Stimulated activated CD8-positive, alpha-beta memory T cell treated with anti-CD3 and anti-CD28 coated beads, Interleukin-2, amount 100 ng/mL, for 48 hours (primary cell): ENCODE measurements at places on chromosomes 1 and 21.

GRCh38 chr1:59100708-59101374 lies 196.1 kb upstream of the FGGY start:
- DNase-seq: no peak

- DNase-seq: no peak
These were observed 10.2 kb upstream of the GNB1 start for GRCh38 chr1:1900883-1901640.

GRCh38 chr1:244075247-244075722 lies 24.2 kb downstream of the ZBTB18 start:
- no peak for DNase-seq

DNA sequence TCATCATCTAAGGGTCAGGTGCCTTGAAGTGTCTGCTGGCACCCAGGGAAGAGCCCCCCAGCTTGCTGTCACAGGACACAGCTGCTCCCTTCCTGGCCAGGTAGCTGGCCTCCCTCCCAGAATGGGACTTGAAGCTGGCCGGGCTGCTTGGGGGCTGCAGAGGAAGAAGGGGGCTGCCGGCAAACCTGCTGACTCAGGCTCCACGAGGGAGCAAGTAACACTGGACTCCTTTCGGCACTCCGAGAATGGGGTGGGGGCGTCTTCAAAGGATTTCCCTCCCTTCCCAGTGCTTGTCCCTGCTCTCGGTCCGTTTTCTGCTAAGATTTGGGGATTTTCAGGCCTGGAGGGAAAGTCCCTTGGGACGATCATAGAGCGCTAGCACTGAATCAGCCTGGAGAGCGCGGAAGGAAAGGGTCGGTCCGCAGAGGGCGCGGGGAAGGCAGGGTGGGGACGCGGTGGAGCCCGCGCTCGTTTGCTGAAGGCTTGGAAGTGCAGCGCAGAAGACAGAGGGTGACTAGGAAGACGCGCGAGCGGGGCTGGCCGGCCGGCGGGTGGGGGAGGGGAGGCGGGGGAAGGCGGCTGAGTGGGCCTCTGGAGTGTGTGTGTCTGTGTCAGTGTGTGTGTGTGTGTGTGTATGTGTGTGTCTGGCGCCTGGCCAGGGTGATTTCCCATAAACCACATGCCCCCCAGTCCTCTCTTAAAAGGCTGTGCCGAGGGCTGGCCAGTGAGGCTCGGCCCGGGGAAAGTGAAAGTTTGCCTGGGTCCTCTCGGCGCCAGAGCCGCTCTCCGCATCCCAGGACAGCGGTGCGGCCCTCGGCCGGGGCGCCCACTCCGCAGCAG lies at the start of gene CSF1:
Gene CSF1, plus strand, starts transcription at position 727 of the 840 bp plus-strand sequence. CDS start 175 bp downstream, outside the sequence.
- peak; percentile 40 for DNase-seq

- DNase-seq: no peak
These were observed 3.4 kb upstream of the MARCKSL1 start for GRCh38 chr1:32339363-32339978.

- no peak for DNase-seq
These were observed 19.0 kb downstream of the C1orf115 start for GRCh38 chr1:220708936-220709801.

DNA sequence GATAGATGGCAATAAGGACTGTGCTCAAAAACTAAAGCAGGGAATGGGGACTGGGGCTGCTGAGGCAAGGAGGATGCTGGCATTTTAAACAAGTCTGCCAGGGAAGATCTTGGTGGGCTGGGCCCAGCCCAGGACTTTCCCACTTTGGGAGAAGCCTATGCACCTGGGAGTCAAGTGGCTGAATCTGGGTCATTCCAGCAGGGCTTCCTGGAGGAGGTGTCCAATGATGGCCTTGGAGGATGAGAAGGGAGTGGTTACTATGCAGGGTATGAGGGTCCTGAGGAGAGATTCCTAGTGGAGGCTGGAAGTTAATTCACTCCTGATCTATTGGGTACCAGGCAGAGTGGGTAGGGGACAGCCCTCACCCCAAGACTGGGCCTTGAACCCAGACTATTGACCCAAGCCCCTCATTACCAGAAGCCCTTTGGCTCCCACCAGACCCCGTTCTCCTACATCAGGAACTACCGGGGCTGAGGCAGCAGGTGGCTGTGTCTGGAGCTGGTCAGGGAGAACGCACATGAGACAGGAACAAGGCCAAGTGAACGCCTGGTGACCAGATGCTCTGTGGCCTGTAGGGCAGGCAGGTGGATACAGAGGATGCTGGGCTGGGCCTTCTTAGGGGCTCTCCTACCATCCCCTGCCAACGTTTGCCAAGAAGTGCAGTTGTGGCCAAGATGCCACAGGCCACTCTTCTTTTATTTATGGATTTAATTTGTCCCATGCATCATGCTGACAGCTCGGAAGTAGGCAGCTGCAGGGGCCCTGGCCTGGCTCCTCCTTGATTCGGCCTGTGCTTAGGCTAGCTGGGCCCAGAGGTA lies 18.3 kb upstream of the LRP8 start:
- no peak for DNase-seq

- DNase-seq: no peak
These were observed 255.6 kb downstream of the AKT3 start for GRCh38 chr1:243594455-243594854.

GRCh38 chr1:48875552-48876329 lies 99.0 kb upstream of the BEND5 start:
- DNase-seq: no peak

DNA sequence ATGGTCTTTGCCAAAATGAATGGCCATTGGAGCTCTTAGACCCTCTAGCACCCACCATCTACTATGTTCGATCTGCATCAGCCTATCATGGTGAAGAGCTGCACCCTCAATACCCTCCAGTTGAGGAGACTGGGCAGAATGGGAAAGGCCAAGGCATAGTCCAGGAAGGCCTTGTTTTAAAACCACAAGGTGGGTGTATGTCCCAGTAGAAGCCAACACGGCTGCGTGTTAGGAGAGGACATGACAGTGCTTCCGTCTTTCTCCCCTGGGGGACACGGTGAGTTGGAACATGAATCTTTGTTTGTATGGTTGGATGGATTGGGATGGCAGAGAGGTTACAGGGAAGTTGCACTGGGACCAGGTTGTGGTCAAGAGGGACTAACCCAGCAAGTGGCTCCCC lies 18.6 kb upstream of the SH3D21 start:
- DNase-seq: no peak

DNA sequence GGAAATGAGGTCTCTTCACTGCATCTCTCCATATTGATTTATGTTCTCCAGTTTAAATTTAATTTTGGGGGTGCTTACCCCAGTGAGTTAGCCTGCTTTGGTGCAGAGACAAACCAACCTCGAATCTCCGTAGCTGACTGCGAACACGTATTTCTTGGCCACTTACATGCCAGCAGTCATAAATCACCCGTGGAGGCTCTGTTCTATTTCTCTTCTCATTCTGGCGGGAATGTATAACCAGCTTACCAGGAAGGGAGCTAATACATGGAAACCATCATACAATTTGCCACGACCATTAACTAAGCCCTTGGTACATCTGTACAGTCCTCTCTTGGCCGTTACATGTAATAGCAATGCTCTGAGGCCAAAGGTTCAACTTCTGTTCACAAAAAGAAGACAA lies 148.0 kb downstream of the PLA2G4A start:
- DNase-seq: no peak

DNA sequence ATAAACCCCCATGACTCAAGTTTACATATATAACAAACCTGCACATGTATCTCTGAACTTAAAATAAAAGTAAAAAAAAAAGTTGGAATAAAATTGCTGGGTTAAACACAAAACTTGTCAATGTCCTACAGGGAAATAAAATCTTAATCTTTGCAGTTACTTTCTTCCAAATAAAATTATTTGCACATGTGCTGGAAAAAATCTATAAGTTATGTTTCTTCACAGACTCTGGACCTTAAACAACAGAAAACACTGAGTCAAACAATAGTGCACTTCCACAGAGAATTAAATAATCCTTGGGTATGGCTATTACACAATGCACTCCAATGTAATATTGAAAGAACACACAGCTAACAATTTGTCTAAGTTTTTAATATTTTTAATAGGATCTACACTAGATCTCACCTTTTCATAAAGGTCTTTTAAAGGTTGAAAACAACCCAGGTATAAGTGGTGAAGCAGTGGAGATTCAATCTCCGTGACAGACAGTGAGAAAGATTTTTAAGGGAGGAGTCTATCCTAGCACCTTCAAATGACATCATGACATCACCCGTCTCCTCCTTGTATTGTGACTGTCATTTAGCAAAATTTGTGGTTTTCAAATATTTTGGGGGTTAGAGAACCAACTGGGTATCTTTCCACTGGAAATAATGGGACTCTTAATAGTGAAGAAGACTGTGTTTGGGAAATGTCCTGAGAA lies 25.2 kb upstream of the FGGY start:
- no peak for DNase-seq

- no peak for DNase-seq
These were observed 3.3 kb downstream of the RD3 start for GRCh38 chr1:211488641-211489040.

GRCh38 chr1:88595355-88596002 lies 88.6 kb upstream of the PKN2 start:
- DNase-seq: no peak

GRCh38 chr1:114607223-114607622 lies 25.8 kb upstream of the BCAS2 start:
- DNase-seq: no peak

- DNase-seq: peak; percentile 26
These were observed 25.1 kb upstream of the LSS start for GRCh38 chr21:46253610-46254124.

GRCh38 chr1:109619576-109620400 lies at the start of the genes AMPD2 and GNAT2:
AMPD2 (plus strand) TSS chr1:109619837; CDS start chr1:109621176, 1,339 bp downstream.
GNAT2 (minus strand) TSS chr1:109619616; CDS start chr1:109612870, 6,746 bp downstream.
- DNase-seq: peak; percentile 66

DNA sequence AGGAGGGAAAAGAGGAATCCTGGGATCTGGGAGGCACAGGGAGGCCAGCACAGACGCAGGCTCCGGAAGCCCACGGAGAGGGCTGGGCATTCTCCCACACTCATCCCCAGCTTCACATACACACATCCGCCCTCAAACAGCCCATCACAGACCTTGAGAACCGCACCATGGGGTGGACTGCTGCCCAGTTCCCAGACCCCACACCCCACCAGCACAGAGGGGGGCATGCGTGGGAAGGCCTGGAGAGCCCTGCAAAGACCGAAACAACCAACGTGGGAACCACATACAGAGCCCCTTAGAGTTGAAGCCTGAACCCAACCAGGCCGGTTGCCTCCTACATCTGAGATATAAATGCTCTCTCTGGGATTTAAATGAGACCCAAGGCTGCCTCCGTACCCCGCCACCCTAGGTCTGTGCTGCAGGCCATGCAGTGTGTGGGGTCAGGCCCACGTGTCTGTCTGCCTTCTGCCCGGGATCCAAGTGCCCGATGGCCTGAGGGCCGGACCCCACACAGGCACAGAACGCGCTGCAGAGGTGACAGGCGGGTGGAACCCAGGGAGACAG lies 126.2 kb upstream of the COL6A1 start:
- no peak for DNase-seq

- DNase-seq: no peak
These were observed 141.3 kb downstream of the ASTN1 start for GRCh38 chr1:177023249-177023648.

DNA sequence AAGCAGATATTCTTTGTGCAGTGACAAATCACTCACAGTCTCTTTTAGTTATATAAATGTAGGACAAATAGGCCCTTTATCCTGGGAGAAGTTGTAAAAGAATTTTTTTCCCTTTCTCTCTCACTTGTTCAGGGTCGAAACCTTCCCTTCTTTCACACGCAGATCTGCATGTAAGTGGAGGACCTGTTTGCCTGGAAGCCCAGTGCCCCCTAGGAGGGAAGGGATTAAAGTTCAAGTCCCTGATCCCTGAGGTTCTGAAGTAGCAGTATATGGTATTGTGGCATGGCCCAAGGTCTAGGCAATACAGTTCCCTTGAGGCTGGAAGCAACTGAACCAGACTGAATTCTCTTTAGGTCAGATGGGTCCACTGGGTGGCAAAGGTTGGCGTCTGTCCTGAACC lies 48.6 kb upstream of the PTGFRN start:
- no peak for DNase-seq

- DNase-seq: no peak
These were observed 229.2 kb downstream of the TTLL7 start for GRCh38 chr1:83769594-83770318.

GRCh38 chr1:79264975-79265818 lies 258.7 kb upstream of the ADGRL4 start:
- no peak for DNase-seq

DNA sequence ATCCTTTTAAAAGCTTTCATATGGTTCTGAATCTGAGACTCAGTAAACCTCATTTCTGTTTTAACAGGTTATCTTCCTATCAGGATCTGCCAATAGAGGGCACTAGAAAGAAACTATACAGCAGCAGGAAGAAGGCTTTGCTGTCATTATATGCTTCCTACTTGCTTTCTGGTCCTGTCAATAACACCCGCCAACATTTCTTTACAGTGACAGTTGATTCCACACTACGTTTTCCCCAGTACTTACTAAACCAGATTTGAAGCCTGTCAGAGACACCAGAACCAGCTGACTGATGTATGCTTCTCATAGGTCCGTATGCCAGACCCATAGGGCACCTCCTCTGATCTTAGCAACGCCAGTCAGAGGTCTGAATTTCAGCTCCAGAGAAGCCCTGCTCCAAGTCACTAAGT lies 341.0 kb upstream of the NEGR1 start:
- no peak for DNase-seq

DNA sequence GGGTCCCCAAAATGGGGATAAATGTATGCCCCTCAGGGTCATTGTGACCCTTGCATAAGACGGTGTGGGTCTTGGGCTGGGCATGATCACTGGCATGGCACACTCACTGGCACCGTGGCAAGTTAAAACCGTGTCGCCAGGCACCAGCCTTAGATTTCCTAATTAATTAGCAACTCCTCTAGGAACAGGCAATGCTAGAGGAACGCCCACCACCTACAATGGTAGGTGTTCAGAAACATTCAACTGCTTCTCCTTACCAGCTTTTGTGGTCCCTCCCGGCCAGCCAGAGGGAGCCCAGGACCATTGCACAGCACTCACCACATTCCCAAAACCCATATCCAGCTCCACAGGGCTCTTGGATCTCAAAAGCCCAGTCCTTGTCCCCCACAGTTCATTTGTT lies 36.4 kb downstream of the EPHA2 start:
- DNase-seq: no peak

DNA sequence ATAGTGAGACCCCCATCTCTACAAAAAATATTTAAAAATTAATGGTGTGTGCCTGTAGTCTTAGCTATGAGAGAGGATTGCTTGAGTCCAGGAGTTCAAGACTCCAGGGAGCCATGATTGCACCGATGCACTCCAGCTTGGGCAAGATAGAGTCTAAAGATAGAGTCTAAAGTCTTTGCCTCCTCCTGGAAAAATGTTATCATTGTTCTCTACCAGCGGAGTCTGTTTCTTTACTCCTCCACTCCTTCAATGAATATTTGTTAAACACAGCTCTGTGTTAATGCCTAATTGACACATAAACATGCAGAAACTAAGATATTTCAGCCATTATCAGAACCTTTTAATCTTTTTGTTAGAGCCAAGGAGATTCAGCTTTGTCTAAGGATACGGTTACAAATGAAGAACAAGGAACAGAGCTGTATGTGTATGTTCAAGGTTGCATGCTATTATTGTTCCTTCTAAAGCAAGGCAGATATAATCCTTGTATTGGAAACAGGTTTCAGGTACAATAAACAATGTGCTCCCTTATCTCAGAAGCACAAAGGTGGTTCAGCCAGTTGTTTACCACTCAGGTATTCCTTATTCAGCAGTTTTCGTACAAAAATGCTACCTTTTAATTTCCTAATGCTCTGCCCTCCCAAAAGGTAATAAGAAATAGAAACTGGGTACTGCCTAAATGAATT lies 15.4 kb downstream of the OVAAL start:
- DNase-seq: no peak
